Ascending aorta (tissue), 2 donors: ENCODE measurements at places on chromosomes 1 and 21. TPM values are rescaled to one million over a fixed set of nuclear protein-coding genes. Genes with fewer than 3 reads are reported as not detected.

FOXD3 gene
- not detected for total RNA-seq

IL10 gene
- total RNA-seq, result 1.6 TPM

PCP4L1 gene
- not detected for total RNA-seq

DNA sequence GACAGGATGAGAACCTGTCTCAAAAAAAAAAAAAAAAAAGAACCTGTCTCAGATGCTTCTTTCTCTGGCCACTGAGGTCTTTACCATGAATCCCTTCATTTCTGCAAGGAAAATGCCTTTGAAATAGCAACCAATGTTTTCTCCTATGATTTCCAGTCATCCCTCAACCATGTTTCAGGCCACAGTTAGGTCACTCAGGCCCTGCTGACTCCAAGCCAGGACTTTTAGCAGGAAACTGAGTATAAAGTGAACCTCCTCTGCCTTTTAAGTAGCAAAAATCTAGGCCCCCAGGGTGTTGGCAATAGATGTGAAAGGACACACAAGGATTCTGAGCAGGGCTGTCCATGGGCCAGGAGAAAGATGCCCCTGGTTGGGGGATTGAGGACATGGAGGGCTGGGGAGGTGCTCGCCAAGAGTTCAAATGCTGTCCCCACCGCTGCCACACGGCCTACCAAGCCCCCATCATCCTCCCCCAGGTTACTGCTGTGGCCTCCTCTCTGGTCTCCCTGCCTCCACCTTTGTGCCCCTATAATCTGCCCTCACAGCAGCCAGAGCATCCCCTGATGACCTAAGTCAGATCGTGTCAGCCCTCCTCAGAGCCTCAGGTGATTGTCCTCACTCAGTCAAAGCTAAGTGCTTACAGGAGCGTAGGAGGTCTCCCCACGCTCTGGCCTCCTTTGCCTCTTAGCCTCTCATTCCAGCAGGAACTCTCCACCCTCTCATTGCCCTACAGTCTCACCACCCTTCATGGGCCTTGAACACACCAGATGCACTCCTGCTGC is 54.6 kb downstream of the MATN1 start:
- no peak for DNase-seq

- no peak for DNase-seq
These were observed 104.8 kb downstream of the RGS2 start for GRCh38 chr1:192913683-192914082.

DNA sequence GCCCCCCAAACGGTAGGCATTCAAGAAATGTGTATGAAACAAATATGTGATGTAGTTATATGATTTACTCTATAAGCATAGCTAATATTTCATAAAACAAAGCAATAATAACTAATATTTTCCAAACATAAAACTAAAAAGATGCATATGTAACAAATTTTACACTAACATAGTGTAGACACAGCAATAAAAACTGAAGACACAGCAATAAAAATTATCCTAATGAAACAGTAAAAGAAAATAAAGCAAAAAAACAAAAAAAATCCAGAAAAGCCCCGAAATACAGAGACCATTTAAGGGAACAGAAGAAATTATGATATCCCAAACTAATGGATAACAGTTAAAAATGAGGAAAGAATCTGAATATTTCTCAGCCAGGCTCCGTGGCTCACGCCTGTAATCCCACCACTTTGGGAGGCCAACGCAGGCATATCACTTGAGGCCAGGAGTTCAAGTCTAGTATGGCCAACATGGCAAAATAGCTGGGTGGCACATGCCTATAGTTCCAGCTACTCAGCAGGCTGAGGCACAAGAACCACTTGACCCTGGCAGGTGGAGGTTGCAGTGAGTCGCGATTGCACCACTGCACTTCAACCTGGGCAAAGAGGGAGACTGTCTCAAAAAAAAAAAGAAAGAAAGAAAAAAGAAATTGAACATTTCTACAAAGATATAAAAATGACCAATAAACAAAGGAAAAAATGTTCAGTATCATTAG is 38.2 kb upstream of the PSMG1 start:
- no peak for DNase-seq

DNA sequence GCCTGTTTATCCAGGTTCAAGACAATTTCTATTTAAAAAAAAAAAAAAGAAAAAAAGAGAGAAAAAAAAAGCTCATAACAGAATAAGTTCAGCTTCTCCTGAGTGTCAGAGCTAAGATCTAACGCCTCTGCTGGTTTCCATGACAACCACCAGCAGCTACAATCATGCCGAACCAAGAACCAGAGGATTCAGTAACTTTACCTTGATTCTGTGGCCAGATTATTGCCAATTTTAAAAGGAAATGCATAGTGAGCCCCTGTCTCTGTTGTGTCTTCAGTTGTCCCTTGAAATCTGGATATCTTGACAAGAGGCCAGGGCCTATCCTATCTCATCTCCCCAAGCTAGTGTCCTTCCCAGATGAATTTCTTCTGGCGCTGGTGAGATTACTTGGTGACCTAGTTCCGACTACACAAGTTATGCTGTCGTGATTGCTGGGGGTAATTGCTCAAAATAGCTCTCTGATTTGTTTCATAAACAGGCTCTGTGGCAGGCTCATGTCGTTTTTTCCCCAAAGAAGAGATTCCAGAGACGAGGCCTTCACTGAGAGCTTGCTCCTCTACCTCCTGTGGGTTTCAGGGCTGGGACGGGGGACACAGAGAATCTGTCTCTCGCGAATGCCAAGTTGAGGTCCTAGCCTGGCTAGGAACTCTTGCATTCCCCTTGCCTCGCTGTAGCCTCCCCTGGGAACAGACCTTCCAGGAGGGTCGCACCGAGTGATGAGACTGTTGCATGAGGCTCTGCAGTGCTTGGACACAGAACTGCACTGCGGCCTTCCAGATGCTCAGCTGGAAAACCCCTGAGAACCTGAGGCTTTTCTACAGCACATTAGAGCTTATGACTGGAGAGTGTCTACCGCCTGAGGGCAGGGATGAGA is 32.4 kb upstream of the SCCPDH start:
- no peak for DNase-seq

DNA sequence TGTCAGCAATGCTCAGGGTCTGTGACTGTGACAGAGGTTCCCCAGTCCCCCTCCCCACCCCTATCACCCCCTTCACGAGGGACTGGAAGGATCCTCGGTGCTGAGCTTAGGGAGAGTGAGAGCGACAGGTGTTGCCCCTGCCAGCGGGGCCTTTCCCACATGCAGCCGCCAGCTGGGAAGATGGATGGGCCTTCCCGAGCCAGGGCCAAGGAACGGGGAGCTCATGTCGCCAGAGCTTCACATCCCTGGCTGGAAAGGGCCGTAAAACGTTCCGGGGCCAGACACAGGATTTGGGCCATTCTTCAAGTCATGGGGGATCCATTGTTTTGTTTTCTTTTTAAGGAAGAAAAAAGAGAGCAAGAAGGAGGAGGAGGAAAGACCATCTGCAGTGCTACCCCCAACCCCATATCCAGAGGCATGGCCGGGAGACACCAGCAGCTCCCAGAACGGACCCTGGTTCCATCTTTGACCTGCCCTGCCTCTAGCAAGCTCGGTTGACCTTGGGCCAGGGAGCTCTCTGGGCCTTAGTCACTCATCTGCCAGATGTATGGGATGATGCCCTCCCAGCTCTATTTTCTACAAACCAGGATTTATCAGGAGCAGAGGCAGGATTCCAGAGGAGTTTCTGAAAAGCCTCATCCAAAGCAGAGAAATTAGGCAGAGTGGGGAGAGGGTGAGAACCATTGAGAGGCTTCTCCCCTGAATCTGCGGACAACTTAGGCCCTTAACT is 54.1 kb downstream of the TAS1R2 start:
- no peak for DNase-seq

GRCh38 chr1:178358456-178358855 is 138.3 kb downstream of the CLEC20A start:
- DNase-seq, result no peak

GRCh38 chr1:91750398-91750996 is 135.5 kb downstream of the TGFBR3 start:
- no peak for DNase-seq

DNA sequence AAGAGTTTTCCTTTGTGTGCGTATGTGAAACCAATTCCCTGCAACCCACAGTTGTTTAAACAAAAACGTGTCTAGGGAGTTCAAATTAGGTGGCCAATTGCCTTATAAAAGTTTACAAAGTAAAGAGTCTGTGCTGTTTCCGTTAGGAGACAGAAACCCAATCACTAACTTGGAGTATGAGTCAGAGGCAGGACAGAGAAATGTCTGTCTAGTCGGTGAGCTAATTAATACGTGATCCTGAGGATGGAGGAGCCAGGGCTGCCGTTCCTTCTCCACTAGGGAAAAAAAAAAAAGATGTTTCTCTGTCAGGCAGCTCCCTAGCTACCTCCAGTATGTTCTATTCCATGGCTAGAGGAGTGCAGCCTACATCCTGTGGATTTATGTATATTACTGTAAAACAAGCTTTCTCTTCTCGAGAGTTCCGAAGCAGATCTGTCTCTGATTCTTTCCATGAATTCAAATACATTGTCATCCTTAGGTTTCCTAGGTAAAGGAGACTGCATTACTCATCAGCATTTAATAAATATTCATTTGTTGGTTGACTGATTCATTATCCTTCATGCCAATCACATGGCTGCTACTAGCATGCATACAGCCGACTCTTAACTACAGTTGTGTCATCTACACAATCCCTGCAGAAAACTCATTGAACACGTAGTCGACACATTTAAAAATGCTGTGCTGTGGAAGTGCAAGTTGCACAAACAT is 430.6 kb downstream of the KIF26B start:
- no peak for DNase-seq

DNA sequence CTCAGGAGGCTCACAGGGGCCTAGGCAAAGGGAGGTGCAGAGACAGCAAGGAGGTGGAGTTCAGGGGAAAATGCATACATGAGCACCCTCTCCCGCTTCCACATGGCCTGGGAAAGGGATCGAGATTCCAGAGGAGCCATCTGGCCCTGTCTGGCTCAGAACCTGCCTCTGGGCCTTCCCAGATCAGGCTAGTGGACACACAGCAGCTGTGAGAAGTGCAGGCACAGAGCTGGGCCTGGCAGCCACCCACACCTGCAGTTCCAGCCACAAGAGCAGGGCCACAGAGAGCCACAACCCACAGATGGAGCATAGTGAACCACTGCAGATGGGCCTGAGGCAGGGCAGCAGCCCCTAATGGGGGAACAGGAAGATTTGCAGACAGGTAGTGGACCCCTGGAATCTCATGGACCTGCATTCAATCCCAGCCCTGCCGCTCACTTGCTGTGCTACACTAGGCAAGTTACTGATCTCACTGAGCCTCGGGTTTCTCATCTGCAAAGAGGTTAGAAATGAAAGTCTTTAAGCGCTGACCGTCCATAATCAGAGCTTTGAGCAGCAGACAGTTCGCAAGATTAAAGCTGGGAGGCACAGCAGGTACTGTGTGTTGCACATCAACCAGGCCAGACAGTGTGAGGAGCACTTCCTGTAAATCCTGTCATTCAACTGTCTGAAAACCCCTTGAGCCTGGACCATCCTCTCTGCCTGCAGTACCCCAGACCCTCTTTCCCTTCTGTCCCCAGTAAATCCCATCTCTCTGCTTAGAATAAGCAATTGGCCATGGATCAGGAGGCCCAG is 58.0 kb downstream of the MATN1 start:
- no peak for DNase-seq
